ENCODE measurements at places on chromosomes 7 and 10.

GRCh38 chr7:96122746-96123145 is 199.2 kb downstream of the SLC25A13 start:
- DNase-seq: no peak

DNA sequence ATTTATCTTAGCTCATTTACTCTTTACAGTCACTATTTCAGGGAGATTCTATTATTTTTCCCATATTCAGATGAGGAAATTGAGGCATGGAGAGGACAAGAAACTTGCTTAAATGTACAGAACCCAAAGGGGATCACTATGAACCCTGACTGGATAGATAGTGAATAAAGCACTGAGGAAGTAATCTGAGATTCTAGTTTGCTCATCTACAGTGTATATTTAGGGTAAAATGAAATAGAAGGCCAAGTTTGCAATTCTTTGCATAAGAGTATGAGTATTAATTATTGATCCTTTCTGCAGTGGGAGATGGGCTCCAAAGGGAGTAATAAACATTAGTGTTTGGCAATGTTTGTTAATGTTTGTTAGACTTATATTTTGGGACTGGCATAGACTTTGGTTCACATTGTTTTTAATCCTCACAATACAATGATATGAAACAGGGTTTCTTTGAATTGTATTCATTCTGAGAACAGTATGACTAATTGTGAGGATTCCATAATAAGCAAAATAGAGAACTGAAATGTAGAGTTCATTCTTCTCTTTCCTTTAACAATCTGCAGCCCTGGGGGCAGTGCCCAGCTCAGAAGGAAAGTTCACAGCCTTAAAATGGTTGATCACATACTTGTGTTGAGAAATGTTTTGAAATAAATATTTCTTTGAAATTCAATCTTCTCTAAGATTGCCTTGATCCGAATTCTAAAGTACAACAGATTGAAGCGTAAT is 131.0 kb upstream of the ZNF804B start:
- no peak for DNase-seq

DNA sequence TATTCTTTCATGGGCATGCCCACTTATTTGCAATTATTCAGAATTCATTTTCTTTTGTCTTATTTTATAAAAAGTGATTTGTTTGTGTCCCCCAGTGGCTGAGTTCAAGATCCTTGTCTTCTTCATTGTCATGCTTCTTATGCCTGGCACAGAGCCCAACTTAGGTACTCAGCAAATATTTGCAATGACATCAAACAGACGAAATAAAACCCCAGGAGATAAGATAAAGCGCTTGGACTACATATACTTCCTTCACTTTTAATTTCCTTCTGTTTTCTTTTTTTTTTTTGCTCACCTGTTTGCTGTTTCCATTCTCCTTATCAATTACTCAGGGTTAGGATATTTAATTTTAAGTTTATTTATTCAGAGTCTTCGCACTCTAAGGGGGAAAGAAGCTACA is 225.0 kb downstream of the SDHAF3 start:
- no peak for DNase-seq

GRCh38 chr7:50285269-50285668 is 19.2 kb upstream of the IKZF1 start:
- no peak for DNase-seq

DNA sequence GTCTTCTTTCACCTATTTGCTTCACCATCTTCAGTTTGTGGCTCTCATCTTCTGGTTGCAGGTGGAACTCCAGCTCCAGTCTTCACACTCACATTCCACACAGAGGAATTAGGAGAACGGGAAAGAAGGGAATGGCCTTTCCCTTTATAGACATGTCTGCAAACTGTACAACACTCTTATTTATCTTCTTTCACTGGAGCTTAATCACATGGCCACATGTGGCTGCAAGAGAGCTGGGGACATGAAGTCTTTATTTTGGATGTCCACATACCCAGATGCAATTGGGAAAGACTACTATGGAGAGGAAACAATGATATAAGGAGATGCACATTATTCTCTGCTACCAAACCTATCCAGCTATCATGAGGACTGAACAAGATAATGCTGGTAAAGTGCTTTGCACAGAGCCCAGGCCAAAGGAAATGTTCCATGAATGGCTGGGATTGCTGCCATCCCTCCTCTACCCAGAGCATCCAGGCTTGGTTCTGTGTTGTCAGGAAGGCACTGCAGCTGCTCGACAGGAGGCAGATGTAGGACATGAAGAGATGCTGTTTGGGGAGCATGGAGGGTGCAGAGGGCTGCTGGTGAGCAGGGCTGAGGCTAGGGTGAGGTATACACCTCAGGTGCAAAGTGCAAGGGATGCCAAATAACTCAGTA is 183.8 kb upstream of the TBX20 start:
- no peak for DNase-seq

DNA sequence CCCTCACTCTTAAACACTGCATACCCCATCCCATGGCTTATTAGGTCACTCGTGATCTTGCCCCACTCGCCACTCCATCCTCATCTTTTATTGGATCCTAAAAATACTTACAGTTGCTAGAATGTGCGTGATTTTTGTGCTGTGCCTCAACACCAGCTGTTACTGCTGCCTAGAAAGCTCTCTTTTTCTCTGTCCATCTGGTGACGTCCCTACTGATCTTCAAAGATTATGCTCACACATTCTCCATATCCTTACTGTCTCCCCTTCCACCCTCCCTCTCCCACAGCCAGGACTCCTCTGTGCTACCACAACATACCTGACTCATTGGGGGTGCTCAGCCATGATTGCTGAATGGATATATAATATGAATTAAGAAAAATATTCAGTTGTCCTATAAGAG is 42.0 kb downstream of the CDK6 start:
- no peak for DNase-seq

DNA sequence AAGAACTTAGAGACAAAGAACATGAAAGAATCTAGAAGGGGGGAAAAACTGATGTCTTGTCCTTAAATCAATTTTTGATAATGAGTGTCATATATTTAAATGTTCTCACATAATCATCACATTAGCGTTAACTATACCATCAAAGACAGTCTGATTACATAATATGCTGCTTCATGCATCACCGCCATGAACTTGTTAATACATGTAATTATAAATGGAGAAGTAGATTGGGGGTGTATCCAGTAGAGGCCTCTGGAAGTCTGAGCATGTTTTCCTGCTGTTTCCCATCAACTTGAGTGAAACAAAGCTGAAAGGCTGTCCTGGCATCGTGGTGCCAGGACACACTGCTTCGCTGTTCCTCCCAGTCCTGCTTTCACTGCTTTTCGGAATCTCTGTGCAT is 48.2 kb downstream of the PRLHR start:
- no peak for DNase-seq

DNA sequence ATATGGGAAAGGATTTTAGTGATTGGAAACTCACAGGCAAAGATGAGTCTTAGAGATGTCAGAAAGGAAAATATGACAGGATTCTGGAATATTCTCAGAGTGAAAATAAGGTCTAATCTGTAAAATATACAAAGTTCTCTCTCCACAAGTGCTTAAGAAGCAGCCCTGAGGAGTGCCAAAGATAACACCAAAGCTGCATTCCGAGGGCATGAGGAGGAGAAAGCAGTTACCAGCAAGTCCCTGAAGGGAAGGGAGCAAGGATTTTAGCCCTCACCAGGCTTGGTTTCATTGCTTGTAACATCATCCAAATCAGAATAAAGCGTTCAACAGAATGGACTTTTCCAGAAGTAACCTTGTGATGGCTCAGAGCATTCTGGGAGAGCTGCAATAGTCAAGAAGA is 31.4 kb upstream of the DLX6 start:
- no peak for DNase-seq

DNA sequence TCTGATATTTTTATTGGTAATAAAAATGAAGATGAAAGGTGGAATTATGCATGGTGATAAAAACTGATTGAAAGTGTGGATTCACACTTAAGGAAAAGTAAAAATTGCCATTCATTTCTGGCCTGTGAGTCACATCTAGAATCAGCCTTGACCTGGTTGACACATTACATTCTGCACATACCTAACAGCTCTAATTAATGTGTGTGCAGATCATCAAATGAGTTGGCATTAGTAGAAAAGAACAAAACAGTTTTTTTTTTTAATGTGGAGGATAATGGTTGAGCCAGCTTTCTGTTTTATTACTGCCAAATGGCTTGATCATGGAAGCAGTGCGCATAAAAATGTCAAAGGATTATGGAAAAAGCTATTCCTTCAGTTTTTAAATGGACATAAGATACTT is 142.6 kb upstream of the TMEM196 start:
- DNase-seq: no peak

- DNase-seq: no peak
Observed at GRCh38 chr7:91798425-91798824, 82.1 kb downstream of the MTERF1 start.

GRCh38 chr10:101859530-101859929 is 15.9 kb upstream of the KCNIP2 start:
- no peak for DNase-seq

GRCh38 chr10:62005687-62006086 is 104.2 kb downstream of the ARID5B start:
- no peak for DNase-seq

DNA sequence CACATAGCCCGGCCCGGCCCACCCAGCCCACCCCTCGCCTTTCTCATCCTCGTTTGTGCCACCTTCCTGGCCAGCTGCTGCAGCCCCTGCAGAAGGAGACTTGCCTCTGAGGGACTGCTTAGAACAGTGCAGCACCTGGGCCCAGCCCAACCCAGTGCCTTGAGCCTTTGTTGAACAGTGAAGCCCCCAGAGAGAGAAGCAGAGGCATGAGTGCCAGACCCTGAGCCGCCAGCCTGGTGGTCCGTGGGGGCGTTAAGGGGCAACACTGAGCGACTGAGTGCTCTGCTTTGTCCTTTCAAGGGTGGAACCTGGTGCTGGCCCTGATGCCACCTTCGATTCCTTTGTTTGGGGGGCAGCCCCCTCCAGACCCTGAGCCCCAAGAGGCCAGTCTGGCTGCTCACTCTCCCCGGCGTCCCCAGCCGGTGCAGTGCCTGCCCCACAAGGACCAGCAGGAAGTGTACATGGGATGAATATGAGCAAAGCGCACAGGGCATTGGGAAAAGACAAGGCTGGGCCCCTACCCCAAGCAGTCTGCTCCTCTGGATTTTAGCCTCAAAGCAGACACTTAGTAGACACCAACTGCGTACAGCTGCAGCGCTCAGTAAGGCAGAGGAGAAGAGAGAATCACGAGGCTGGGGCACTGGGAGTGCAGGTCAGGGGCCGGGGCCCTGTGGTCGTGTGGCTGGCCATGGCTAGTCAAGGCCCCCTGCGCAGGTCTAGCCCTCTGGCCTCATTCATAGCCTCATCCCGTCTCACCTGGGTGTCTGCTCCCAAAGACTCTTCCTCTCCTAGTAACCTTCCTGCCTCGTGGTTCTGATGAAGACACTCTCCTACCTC is 95.9 kb downstream of the RGS10 start:
- no peak for DNase-seq

DNA sequence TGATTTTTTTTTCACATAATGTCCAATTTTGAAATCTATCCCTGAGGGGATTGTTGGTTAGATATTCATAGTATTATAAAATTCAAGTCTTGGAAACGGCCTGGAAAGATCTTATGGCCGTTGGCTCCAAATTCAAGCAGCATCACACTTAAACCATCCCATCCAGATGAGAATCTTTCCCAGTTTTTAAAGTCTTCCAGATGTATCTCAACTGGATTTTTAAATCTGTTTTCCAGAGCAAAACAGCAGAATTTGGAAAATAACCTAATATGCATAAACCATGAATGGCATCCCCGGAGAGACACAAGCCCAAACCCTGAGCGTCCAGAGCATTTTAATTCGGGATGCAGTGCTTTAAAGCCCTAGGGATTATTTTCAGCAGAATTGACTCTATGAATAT is 208.2 kb upstream of the PRKCQ start:
- no peak for DNase-seq

- no peak for DNase-seq
Observed at GRCh38 chr10:93894516-93895378, 969 bp downstream of the SLC35G1 start.

GRCh38 chr7:83649701-83650100 is 762 bp upstream of the SEMA3E start:
- DNase-seq: no peak

GRCh38 chr7:44534501-44534900 is 6.6 kb downstream of the NPC1L1 start:
- no peak for DNase-seq

DNA sequence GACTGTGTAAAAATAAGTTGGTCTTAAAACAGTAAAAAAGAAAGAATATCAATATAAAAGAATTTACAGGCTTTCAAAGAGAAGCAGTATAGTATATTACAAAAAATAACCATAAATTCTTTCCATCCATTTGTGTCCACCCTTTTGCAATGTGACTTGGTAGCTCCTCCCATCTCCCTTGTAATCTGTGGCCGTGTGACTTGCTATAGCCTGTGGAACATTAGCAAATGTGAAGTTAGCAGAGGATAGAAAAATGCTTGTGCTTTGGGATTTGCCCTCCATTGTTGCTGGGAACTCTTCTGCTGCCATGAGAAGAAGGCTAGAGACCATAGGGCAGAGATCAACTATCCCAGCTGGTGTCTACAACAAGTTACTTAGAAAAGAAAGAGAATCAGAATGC is 30.2 kb downstream of the KLHL7 start:
- no peak for DNase-seq

GRCh38 chr10:95480102-95480900 is 80.9 kb downstream of the SORBS1 start:
- no peak for DNase-seq

DNA sequence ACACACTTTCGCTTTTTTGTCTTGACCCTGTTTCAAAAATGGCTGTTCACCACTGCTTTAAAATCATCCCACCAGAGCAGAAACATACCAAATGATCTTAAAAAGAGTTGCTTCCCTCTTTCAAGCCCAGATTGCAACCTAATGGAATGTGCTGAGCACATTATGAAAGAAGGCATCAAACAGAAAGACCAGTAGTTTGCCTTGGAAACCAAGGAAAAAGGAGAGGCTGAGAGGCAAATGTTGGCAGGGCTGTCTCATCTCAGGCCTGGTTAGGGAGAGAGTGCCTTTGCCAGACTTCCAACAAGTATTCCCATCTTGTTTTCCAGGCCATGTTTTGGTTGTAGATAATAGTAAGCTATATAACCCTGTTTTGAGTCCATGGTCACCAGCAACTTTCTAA is 64.3 kb downstream of the ABCB4 start:
- no peak for DNase-seq

DNA sequence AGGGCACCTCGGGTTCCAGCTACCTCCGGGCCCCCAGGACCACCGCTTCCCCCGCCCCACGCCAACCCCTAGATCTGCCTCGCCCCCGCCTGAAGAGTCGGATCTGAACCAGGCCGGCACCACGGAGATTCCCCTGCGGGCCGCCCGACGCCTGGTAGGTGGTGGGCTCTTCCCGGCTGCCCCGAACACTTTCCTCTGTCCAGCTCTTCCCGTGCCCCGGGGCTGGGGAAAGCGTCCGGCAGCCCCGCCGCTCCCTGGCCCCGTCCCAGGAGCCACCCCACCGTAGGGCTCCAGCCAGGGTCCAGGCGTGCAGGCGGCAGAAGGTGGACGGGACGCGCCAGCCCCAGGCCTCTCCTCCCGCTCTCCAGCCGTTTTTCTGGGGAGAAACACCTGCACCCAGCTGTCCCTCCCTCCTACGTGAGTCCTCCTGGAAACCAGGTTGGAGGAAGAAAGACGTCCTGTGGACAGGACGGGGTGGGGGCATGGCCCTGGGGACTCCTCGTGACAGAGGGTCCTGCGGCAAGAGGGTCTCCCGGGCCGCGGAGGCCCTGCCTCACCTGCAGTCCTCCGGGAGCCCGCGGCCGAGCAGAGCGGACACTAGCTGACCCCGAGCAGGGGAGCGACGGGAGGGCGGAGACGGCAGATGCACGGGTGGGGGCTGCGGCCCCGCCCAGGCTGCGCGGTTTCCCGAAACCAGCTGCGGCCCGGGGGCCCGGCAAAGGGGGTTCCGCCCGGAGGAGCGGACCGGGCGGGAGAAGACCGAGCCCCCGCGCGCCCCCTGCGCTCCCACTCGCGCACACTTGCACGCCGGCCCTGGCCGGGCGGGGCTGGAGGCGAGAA is at the start of gene TMEM176B:
TMEM176B (minus strand) TSS at position 624 of the 840 bp plus-strand sequence. CDS start 3,795 bp downstream, outside the sequence.
- no peak for DNase-seq
